ENCODE measurements at places on chromosomes 5 and 9. TPM values are rescaled to one million over a fixed set of nuclear protein-coding genes. Genes with fewer than 3 reads are reported as not detected.

Gene OBP2B
- total RNA-seq = not detected

Gene CCL21
- not detected for total RNA-seq

Gene OTULINL
- 5.3 TPM for total RNA-seq

DNA sequence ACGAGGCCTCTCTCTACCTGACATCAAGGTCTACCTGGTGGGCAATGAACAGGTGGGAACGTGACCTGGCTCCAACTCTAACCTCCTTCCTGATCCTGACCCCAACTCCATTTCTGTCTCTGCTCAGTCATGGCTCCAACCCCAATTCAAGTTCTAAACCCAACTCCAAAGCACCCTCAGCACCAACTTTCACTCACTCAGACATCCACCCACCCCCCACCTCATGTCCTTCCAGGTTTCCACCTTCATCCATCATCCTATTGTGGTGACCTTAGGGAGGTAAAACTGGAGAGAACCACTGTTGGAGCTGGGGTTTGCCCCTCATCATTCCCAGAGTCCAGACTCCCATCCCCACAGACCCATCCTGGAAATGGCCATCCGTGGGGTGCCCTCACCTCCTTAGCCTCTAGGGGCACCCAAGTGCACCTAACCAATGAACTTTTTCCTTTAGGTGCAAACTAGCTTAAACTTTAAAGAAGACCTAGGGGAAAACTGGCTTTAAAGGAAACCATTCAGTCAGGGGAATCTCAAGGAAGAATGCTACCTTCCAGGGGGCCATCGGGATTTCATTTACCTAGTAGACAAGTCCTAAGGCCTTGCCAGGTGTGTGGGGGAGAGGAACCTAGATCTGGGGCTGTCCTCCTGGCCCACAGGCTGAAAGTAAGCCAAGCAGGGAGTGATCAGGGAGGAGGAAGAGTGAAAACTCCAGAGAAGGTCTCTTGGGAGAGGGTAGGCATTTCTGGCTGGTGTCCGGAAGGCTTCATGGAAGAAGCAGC is 11.3 kb downstream of the RGS14 start:
- peak; percentile 72 for DNase-seq

GRCh38 chr5:1817261-1818043 is 16.2 kb downstream of the NDUFS6 start:
- no peak for DNase-seq

DNA sequence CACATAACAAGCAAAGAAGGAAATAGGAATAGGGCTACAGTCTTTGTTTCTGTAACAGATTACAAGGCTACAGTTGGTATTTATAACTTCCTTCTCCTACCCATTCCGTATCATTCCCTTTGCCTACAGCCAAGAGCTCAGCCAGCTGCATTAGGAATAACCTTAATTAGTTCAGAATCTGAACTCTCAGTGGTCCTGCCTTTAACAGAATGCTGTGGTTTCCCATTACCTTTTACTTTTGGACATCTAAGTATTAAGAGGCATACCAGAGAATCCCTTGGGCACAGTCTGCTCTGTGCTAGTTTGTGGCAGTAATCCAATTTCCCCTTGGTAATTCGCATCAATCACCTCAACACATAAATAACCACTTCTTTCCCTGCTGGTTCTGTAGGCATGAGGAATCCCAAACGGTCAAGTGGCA is 44.2 kb downstream of the PKD2L2 start:
- no peak for DNase-seq

DNA sequence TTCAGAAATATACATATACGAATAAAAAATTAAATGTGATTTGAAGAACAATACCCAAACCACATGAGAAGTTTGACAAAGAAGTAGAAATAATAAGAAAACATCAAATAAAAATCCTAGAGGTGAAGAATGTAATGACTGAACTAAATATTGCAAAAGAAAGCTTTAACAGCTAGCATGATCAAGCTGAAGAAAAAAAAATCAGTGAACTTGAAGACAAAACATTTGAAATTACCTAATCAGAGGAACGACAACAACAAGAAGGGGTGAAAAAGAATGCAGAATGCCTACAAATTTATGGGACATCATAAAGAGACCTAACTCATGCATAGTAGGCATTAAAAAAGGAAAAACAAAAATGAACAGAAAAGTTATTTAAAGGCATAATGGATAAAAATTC is 60.5 kb upstream of the SPEF2 start:
- no peak for DNase-seq

- DNase-seq = no peak
Observed at GRCh38 chr5:150181027-150181426, 8.8 kb upstream of the SLC6A7 start.

Gene KIAA0825
- total RNA-seq = 1.9 TPM

DNA sequence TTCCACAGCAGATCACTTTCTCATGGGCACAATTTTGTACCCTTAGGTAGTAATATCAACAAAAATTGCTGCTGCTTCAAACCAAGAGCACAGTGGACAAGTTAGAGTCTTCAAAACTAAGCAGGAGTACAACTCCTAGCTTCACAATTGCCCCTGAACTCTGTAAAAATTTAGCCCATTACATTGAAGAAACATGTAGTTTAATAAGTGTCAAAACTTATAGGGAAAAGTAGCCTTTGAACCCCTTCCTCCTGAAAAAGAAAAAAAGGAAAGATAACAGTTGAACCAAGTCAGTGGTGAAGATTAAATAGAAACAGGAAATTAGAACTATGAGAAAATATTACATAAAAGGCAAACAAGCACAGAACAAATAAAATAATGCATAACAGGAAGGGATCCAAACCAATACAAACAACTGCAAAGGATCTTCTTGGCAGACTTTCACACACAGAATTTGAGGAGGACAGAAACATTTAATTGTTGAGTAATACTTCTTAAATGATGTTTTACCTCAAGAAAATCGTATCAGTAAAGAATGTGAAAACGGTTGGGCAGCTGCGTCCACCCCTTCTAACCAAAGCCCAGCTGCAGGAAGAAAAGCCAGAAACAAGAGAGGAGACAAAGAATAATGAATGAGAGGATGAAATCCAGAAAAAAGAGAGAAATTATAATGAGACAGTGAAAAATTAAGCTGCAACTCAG is 636.0 kb downstream of the NR2F1-AS1 start:
- no peak for DNase-seq

Gene PCDHA1
- 0.83 TPM for total RNA-seq

- peak; percentile 55 for DNase-seq
Observed at GRCh38 chr5:154647114-154647760, 107.9 kb upstream of the LARP1 start.

GRCh38 chr9:93458712-93459111 is 5.3 kb upstream of the FAM120AOS start:
- no peak for DNase-seq

DNA sequence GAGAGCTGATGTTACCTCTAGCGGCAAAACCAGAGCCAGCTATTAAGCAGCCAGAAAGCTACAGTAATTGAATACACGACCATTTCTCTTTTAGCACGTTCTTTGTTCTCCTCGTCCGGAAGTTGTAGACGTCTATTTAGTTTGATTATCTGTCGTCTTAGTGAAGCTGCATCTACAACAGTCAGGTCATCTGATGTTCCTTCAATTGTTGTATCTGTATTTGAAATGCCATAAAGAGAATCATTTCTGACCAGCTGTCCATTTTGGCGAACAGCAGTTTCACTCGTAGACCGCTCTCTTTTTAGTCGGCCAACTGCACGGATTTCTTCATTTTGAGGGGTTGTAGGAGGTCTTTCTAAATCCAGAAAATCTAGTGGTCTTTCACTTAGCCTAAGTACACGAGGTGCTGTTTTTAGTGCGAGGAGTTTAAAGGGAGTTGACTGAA is 12.6 kb downstream of the PDE6A start:
- DNase-seq = no peak

DNA sequence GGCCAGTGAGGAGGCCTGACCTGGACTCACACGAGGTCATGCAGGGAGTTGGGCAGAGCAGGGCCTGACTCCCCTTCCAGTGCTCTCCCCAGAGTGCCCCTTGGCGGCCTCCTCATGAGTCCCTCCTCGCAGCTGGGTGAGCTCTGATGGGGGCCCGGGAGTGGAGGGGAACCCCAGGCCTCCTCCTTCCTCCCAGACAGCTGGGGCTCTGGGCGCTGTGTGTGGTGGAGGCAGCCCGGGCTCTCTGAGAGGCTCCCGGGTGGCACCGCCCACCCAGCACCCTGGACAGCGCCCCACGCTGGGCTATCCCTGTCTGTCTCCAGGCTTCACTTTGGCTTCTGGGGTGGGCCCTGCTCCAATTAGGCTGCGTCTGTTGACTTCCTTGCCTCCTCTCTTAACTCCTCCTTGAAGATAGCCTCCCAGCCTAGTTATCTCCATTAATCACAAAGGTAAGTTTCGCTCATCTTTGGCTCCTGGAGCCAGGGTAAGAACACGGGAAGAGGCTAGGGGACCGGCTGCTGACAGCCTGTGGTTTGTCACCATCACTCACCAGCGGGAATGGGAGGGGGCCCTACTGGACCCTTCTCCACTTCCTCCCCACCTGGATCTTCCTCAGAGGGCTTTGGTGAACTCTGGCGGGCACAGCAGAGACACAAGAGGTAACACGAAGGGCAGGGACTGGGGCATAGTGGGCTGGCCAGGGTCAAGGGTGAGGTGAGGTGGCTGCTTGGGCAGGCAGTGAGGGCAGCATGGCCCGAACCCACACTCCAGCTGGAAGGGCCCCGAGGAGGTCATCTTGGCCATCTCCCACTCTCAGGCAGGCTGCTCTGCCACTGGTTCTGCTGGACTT is 13.1 kb downstream of the PSD2 start:
- peak; percentile 53 for DNase-seq

GRCh38 chr5:123116058-123116457 is 27.0 kb downstream of the PRDM6 start:
- DNase-seq = no peak

DNA sequence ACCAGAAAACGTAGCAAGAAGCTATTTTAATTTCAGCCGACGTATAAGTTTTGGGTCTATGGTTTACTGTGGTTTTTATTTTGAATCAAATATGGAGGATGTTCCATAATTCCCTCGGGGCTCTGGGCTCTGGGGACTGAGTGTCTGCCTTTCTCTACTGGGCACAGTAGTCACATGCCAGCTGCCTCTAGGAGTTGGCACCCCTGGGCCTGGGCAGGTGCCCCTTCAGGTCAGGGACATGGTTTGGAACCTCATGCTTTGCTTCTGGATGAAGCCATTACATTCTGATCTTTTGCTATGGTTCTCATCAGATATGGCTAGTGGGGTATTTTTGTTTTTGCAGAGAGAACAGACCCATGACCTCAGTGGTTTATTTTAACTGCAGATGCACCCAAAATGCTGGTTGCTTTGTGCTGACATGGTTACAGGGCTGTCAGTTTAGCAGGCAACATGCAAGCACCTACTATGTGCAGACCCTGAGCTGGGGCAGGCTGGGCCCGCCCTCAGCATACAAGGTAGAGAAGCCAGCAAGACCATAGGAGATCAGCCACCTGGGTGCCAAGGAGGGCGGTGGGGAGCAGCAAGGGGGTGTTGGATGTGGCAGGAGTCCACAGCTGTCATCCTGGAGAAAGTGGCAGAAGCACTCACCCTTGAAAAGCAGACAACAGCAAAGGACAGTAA is 54.5 kb upstream of the PSD2 start:
- DNase-seq = no peak

DNA sequence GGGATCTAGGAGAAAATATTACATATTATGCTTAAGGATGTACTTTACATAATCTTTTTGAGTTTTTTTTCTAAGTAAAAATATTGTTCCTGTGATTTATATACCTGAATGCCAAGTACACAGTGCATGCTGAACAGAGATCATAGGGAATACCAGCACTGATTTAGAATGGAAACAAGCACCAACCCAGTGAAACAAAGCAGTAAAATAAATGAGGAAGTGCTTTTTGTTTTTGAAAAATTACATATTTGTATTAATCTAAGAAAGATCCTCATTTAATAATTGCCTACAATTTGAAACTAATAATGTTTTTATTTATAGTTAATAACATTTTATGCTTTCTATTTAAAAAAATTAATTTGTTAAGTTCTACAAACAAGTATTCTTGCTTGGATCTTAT is 18.0 kb downstream of the GARNL3 start:
- DNase-seq = no peak

Gene SPINK1
- 444 TPM for total RNA-seq

DNA sequence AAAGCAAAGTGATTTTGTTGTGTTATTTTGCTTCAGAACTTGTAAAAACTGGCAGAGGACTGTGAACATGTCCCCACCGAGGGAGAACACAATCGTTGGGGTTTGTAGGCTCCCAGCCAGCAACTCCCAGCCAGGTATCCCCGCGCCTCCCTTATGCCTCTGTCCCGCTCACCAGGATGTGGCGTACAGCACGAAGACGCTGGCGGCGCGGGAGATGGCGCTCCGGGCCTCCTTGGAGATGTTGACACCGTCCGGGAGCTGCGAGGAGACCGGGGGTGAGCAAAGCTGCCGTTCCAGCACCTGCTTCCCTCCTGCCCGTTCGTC is 630 bp downstream of the POLE3 start:
- no peak for DNase-seq

GRCh38 chr5:19885040-19885824 is 102.8 kb downstream of the CDH18 start:
- DNase-seq = no peak

- DNase-seq = no peak
Observed at GRCh38 chr5:15703901-15704300, 203.9 kb downstream of the FBXL7 start.

DNA sequence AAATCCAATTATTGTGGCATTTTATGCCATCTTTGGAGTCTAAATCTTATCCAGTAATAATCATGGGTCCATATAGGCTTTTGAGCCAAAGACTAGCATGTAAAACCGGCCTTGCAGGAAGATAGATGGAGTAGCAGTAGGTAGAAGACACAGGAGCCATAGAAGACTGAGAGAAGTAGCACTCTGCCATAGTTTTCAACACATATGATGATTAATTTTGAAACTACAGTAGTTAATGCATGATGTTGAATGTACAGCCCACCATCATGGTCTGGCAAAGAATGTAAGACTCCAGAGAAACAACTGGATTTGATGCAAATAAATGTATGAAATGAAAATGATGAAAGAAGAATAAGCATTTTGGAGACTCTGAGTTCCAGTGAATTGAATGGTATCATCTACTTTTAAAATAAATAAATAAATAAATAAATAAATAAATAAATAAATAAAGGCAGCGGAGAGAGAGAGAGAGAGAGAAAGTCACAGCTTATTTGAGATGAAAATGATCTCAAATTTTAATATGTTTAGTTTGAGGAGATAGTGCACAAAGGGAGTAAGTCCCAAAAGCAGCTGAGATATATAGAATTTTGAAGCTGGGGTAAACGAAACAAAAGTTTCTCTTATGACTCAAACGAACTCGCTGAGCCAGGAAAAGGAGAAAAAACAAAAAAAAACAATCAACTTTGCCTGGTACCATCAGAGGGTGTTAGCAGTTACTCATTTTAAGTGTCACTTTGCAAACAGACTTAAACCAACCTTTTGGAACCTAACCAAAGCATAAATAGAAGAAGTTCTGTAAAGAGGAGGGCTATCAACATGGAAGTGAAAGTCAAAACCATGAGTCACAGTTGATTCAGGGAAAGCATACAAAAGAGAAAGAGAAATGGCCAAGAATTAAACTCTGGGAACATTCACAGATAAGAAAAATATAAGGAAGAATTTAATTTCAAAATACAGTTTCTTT is 388.7 kb downstream of the CETN3 start:
- DNase-seq = peak; percentile 34

- no peak for DNase-seq
Observed at GRCh38 chr9:72817413-72817812, 135.4 kb downstream of the ALDH1A1 start.
